Mesothelial cell of epicardium (in vitro differentiated cells): ENCODE measurements at places on chromosomes 11 and 22. TPM values are rescaled to one million over a fixed set of nuclear protein-coding genes. Genes with fewer than 3 reads are reported as not detected.

DNA sequence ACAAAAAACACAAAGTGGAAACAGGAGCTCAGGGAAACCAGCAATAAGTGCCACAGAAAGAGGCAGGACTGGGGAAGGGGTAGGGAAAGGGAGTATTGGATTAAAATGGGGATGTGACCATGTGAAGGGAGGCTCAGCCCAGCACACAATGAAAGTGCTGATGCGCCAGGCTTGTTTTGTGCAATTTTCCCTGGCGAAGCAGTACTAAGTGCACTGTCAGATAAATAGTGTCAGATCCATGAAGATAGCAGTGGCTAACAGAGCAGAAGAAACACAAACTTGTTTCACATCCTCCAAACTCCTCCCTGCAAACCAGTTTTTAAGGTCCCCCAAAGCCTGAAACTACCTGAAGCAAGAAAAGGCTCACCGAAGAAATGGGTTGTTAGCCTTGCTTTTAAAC, 50.7 kb upstream of the RAPSN start:
- no peak overlapping the region for H3K27ac ChIP-seq
- DNase-seq: no peak
- no peaks in the 10 kb centered on the region for H3K36me3 ChIP-seq
- H3K4me1 ChIP-seq: peaks cover 13% of the 10 kb centered on the region
- no peaks in the 10 kb centered on the region for H3K27me3 ChIP-seq

- H3K36me3 ChIP-seq: peaks cover 13% of the 10 kb centered on the region
- no peak overlapping the region for H3K4me3 ChIP-seq
- no peaks in the 10 kb centered on the region for H3K4me1 ChIP-seq
These were observed 98.7 kb upstream of the SORL1-AS1 start for GRCh38 chr11:121551463-121551862.

DNA sequence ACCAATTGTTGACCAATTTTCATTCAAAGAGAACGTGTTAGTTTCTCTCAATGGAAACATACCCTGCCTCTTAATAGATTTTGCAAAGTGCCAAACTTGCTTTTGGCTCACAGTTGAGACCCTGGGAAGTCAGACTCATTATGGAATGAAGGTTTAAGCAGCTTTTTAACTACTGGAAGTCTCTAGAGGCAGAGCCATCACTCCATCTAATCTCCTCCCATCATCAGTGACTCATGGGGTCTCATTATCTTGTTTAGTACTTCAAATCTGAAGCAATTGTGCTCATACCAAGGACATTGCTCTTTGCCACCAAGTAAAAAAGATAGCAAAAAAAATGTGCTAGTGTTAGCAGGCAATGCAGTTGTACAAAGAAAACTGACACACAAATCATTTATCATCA, 537.1 kb upstream of the LRRC4C start:
- H3K4me3 ChIP-seq: no peak overlapping the region
- H3K27me3 ChIP-seq: peaks cover 14% of the 10 kb centered on the region
- no peak overlapping the region for H3K27ac ChIP-seq
- no peaks in the 10 kb centered on the region for H3K4me1 ChIP-seq
- no peaks in the 10 kb centered on the region for H3K36me3 ChIP-seq
- no peak for DNase-seq

GRCh38 chr22:35148866-35149548, 83.0 kb downstream of the ISX start:
- peaks cover 47% of the 10 kb centered on the region for H3K27me3 ChIP-seq
- peaks cover 12% of the 10 kb centered on the region for H3K4me1 ChIP-seq
- H3K27ac ChIP-seq: no peak overlapping the region
- H3K4me3 ChIP-seq: no peak overlapping the region

GRCh38 chr11:119423509-119424254, 710 bp upstream of the THY1 start:
- DNase-seq: no peak
- peaks cover 12% of the 10 kb centered on the region for H3K27me3 ChIP-seq
- peak overlapping the region; percentile 92 for H3K27ac ChIP-seq
- peak overlapping the region; percentile 91 for H3K4me3 ChIP-seq
- peaks cover 54% of the 10 kb centered on the region for H3K4me1 ChIP-seq
- H3K36me3 ChIP-seq: peaks cover 12% of the 10 kb centered on the region

GRCh38 chr11:3933165-3933628, 77.7 kb downstream of the STIM1 start:
- no peak for DNase-seq
- no peaks in the 10 kb centered on the region for H3K27me3 ChIP-seq
- no peaks in the 10 kb centered on the region for H3K36me3 ChIP-seq
- H3K4me3 ChIP-seq: no peak overlapping the region
- peak overlapping the region; percentile 25 for H3K27ac ChIP-seq
- H3K4me1 ChIP-seq: peaks cover 22% of the 10 kb centered on the region

Gene OR4A16
- not detected in 3 replicates for total RNA-seq

DNA sequence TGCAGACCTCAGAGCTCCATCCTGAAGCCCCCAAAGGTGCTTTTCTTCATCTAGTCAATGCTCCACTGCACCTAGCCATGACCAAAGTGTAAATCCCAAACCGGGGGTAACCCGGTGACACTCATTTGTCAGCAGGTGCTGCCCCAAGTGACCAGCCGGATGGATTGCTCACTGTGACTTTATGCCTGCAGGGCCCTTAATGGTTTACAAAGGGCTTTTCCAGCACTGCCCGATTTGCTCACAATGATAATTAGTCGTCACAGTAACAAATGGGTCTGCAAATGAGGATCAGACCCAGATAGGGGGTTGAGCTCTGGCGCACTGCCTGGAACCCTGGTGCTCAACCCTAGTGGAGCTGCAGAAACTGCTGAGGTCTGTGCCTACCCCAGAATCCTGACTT, 45.7 kb upstream of the CD5 start:
- H3K27ac ChIP-seq: no peak overlapping the region
- H3K27me3 ChIP-seq: peaks cover 3% of the 10 kb centered on the region
- no peaks in the 10 kb centered on the region for H3K4me1 ChIP-seq
- H3K36me3 ChIP-seq: no peaks in the 10 kb centered on the region
- no peak overlapping the region for H3K4me3 ChIP-seq

Gene BACE1
- 38.1 to 40.9 TPM (median 40.3 TPM) in 3 replicates for total RNA-seq

Gene ADAMTS8
- 0.70 to 1.3 TPM (median 0.96 TPM) in 3 replicates for total RNA-seq
